CD4-positive, alpha-beta T cell treated with Interferon gamma for 1 hour (primary cell): ENCODE measurements at places on chromosomes 7 and 10.

GRCh38 chr10:102090772-102091171 lies 25.6 kb downstream of the HPS6 start:
- DNase-seq = no peak

DNA sequence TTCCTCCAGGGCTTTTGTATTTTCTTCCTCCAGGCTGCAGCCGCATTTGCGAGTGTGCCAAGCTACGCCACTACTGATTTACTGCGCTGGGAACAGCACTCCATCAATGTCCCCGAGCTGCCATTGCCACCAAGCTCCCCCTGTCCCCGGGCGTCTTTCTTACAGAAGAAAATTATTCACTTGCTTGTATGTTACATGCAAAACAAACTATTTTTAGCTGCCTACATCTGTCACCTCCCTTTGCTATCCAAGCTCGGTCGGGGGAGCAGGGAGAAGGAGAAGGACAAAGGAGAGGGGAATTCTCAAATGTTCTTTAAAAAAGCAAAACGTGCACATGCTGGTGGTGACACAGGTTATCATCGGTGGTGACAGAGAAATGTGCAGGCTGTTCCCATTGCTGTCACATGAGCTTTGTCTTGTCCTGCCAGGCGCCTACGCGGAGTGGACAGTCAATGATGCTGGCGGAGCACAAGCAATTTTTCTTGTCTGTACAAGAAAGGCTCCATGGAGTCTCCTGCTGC lies 93.1 kb downstream of the ADARB2 start:
- DNase-seq = no peak

- no peak for DNase-seq
Observed at GRCh38 chr10:101123085-101123814, 7.8 kb upstream of the TLX1 start.

DNA sequence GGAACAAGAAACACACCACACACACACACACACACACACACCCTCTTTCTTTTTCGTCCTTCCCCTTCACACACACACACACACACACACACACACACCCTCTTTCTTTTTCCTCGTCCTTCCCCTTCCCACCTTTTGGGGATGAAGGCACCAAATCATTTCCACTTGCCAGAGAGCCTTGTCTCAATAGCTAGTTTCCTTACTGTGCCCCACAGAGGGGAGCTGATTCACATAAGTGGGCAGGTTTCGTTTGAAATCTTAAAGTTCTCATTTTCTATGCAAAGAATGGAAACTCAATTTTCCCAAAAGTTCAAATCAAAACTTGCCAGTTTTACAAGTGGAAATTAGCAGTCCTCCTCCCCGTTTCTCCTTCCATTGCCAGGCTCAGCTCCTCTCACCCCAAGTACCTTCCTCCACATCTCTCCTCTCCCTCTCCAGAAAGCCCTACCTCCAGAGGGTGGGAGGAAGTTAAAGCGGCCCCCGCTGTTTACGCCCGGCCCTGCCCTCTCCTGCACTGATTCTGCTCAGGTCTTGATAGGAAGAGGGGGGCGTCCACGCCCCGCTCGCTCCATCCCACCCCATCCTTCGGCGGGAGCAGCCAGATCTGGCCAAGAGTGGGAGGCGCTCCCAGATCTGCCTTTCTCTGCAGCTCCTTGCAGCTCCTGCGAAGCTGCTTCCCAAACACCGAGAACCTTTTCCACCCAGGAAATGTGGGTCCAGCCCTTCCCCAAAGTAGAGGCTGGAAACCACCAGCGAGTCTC lies 1.3 kb downstream of the CTTNBP2 start:
- no peak for DNase-seq

DNA sequence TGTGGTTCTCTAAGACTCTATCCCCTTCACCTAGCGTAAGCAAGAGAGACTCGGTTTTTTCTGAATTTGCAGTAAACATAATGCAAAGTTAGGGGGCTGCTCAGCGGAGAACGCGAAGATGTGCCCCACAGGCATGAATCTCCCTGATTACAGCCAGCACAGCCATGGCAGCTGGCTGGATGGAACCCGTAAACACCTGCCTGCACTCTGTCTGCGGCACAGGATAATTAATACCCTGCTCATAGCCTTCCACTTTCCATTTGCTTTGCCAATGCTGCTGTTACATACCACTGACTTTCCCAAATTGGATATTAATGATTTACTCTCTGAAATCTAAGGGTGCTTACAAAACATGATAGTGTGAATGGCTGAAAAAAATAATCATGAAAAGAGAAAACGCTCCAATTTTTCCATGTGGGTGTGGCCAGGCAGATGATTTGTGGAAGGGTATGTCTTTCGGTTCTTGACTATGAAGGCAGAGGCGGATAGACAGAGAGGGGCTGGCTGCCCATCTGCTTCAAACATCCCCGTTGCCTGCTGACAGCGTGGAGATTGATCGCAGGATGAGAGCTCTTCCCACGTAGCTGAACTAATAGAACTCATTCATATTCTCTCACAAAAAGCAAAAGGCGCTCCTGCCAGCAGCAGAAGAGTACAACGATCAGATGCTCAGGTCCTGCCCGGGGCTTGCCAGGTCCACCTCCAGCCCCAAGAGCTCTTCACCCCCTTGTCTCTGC lies 193.2 kb upstream of the GHITM start:
- no peak for DNase-seq

GRCh38 chr10:124159153-124159552 lies 65.8 kb upstream of the CHST15 start:
- no peak for DNase-seq

DNA sequence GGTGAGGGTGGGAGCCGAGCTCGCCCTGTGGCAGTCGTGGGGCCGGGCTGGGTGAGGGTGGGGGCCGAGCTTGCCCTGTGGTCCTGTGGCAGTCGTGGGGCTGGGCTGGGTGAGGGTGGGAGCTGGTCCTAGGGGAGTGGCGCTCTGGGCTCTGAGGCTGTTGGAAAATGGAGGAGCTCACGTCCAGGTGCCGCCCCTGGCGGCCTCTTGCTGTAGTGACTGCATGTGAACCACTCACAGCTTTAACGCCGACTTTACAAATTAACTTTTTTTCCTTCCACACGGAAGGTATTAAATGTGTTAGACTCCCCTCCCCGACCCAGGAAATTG lies 312.6 kb downstream of the WDR37 start:
- no peak for DNase-seq

- no peak for DNase-seq
Observed at GRCh38 chr7:129609666-129610065, 1.9 kb upstream of the NRF1 start.

- no peak for DNase-seq
Observed at GRCh38 chr7:136342251-136342650, 365.1 kb upstream of the MTPN start.

GRCh38 chr10:100826661-100826982 lies 81.2 kb downstream of the PAX2 start:
- no peak for DNase-seq
